Epithelial cell of proximal tubule (primary cell): ENCODE measurements at places on chromosomes 7 and 10.

GRCh38 chr7:116524609-116525297 is at the start of gene CAV1:
Gene CAV1 (plus strand): TSS chr7:116525036. CDS start chr7:116525063, 27 bp downstream.
- no peak for DNase-seq

GRCh38 chr10:124060148-124060720 is 33.2 kb downstream of the CHST15 start:
- no peak for DNase-seq

GRCh38 chr10:119120413-119120867 is 16.5 kb downstream of the DENND10 start:
- no peak for DNase-seq

DNA sequence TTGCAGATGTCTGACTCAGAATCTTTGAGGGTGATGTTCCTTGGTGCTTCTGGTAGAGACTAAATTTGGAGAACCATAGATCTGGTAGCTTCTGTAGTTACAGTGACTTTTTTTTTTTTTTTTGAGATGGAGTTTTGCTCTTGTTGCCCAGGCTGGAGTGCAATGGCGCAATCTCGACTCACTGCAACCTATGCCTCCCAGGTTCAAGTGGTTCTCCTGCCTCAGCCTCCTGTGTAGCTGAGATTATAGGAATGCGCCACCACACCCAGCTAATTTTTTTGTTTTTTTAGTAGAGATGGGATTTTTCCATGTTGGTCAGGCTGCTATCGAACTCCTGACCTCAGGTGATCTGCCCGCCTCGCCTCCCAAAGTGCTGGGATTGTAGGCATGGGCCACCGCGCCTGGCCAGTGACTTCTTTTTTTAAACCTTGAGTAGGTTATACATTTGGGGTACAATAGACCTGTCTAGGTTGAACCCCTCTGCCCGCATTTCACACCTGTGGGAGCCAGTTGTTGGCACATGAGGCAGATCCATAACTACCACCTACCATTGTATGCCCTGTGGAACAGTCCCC is 47.0 kb downstream of the SUFU start:
- no peak for DNase-seq

- no peak for DNase-seq
Observed at GRCh38 chr10:97861097-97861750, 11.6 kb downstream of the GOLGA7B start.

DNA sequence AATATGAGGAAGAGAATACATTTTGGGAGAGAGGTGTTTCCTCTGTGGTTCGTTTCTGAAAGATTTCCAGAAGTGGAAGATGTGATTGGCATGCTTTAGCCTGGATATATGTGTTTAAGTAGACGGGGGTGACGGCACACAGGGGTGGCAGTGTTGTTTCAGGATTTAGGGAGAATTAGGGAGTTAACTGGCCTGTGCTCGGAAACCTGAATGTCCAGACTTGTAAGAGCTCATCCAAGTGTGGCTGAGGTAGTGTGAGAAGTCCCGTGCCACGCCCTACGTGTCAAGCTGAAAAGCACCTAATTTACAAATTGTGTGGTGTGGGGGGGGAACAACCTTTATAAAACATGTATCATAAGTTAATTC is 1.1 kb downstream of the RALA start:
- no peak for DNase-seq

GRCh38 chr7:37433166-37433565 is 15.5 kb downstream of the ELMO1 start:
- no peak for DNase-seq

DNA sequence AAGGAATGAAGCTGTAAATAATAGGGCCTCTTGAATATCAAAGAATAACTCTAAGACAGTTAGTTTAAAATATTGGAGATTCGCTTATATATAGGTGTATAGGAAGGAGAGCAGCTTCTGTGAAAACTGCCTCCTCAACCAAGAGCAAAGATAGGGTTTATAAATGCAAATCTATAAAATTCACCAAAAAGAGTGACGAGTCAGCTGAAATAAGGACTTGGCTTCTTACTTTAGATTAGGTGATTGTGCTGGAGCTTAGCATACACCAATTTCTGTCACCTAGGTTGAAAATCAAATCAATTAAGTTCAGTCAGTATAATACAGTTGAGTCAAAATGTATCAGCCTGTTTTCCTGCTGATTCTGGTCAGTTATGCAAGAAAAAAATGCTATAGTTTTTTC is 113.8 kb upstream of the SGCE start:
- no peak for DNase-seq

GRCh38 chr7:156842740-156843140 is 50.2 kb downstream of the LMBR1 start:
- no peak for DNase-seq

DNA sequence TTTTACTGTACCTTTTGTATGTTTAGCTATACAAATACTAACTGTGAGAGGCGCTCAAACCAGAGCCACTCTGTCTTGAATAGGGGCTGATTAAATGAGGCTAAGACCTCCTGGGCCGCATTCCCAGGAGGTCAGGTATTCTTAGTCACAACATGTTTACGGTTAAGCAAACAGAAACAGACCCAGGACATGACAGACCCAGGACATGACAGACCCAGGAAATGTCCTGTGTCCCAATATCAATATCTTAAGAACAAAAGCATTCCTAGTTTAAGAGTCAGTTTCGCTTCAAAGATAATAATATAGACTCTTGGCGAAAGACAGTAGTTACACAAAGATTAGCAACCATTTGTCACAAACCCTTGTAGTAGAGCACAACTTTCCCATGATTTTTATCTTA is 304.5 kb downstream of the CCSER2 start:
- DNase-seq, result no peak

DNA sequence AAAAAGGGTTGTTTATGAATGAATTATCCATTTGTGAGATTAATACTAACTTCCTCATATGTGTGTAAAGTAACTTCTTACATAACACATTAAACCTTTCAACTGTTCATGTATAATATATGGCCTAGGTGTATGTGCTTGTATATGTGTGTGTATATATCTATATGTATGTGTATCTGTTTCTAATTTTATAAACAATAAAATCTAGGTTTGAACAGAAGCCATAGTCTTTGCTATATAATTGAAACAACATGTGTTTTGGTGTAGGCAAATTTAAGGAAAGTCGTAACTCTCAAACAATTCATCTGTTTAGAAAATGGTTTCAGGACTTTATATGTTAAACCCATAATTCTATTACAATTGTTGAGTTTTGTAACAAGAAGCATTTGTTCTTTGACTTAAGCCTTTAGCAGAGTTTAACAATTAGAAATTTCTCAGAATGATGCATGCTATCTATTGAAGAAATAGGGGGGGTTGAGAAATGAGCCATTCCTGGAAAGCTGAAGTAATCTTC is 103.3 kb downstream of the BBS9 start:
- no peak for DNase-seq

DNA sequence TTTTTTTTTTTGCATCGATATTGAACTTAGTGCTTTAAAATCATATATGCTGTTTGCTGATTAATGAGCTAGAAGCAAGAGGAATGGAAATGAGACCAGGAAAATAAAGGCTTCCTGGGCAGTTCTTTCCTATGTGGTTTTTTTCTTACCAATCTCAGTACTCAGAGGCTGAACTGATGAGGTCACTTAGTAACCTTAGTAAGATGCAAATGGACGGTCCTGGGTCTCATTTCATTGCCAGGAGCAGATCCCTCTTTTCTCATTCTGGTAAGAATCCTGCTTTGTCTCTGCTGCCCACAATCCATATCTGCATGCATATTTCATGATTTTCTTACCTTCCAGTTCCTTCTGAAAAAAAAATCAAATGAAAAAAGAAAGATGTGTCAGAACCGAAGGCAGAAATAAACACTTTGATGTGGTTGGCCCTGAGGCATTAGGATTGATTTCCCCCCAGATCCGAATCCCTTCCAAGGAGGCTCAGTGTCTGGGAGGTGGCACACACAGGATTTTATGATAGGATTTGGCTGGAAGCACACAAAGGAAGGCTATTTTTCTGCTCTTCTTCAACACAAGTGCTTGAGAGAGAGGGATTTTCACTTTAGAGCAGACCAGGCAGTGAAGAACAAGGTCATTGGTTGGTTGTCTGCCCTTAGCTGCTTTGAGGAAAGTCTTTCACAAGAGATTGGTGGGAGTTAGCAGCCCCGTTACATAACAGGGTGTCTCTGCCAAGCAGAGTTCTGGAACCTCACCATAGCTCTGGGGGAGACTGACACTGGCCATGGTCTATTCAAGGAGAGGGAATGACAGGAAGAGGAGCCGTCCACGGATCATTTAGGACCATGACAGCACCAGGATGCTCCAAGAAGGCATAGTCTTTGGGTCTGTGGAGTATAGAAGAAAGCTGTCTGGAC is 150.0 kb downstream of the CAMK1D start:
- no peak for DNase-seq

- DNase-seq, result no peak
Observed at GRCh38 chr7:150415161-150416153, 35.0 kb upstream of the GIMAP8 start.

DNA sequence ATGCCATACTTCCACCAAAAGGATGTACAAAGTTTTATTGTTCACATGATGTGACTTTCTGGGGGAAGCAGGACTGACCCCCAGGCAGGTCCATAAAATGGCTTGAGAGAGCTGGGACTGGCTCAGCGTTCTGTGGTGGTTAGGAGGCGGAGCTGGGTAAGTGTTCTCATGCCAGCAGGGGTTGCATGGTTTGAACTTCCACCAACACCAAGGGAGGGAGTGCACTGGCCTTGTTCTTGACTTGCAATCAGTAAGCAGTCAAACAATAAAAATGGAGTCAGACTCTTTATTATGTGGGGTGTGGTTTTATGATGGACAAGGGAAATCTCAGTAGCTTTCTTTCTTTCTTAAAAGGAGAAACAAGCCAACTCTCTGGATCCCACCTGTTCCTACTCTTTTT is 95.4 kb upstream of the PRR15 start:
- no peak for DNase-seq

DNA sequence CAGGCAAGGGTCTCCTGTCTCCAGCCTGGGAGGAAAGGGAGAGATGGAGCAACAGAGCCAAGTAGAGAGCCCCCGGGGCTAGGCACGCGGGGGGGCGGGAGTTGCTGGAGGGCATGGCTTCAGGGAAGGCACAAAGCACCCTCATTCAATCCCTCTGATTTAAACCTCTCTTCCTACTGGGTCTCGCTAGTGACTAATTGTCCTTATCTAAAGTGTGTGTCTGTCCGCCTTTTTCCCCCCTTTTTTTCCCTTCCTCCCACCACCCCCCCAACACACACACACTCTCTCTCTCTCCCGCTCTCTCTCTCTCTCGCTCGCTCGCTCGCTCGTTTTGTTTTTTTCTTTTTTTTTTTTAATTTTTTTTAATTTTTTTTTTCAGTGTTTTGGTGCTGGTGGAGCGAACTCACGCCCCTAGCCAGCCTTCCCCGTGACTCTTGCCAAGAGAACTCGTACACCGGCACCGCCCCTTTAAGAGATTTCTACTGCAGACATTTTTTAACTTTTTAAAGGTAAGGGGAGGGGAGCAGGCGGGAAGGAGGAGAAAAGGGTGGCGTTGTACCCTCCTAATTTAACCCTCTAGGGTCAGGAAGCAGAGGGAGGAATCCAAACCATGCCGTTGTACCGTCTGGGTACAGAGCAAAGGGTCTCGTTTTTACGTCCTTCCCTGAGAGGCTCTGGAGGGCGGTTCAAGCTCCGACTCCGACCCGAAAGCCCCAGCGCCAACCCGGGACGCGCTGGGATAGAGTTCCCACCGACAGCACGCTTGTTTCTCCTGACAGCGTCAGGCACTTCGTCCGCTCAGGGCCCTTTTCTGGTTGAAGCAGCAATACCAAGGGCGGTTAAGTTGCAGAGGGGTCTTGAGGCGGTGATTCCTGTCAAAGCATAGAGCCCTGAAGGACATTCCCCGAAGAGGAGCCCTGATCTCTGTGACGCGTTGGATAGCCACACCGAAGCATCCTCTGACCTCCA is at the start of gene HPSE2:
HPSE2 (minus strand) TSS at position 195 of the 969 bp plus-strand sequence.
- no peak for DNase-seq

DNA sequence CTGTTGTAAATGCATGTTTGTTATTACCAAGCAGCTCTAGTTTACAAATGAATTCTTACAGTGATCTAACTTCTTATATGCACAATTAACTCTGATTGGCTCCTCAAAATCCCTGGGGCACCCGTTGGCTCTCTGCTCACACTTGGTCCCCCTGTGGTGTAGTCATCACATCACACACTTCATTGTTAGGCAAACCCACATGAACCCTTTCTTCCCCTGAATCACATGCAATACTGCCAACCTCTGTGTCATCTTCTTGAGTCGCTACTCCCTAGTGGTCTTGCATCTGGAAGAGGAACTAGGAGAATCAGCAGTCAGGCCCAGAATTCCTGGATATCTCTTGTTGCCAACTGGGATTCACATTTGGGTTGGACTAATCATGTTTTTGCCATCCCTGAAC is 73.1 kb downstream of the CD36 start:
- DNase-seq, result no peak

- no peak for DNase-seq
Observed at GRCh38 chr10:13056456-13057077, 43.4 kb upstream of the OPTN start.

DNA sequence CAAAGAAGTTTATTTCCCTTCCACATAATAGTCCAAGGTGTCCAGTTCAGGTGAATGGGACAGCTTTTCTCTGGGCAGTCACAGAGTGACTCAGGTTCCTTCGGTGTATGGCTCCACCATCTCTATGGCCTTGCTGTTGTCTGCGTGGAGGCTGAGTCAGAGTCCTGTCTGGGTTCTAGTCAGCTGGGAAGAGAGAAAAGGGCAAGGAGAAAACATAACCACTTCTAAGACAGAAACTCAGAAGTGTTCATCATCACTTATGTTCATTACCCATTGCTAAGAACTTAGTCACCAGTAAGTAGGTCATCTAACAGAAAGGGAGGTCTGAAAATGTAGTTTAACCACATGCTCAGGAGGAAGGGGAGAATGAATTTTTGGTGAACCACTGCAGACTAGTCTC is 32.4 kb upstream of the CCDC7 start:
- peak; percentile 76 for DNase-seq

DNA sequence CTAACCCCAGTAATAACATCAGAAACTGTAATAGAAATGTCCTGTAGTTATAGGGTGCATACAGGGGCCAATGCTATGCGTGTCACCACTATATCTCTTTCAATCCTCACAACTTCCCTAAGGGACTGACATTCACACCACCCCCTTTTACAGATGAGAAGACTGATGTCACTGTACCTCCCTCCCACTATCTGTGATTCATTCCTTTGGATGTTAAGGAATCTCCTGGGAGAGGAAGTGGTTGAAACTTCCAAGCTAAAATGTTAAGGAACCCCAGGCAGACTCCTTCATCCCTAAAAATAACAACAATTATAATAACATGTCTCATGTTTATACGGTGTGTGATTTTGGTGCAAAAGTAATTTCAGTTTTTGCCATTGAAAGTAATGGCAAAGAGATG is 5.4 kb downstream of the COL13A1 start:
- DNase-seq, result no peak
